WERI-Rb-1 (cell line): ENCODE measurements at places on chromosomes 1 and 21.

GRCh38 chr1:205542367-205542766 lies 37.9 kb downstream of the CDK18 start:
- peak; percentile 85 for DNase-seq

DNA sequence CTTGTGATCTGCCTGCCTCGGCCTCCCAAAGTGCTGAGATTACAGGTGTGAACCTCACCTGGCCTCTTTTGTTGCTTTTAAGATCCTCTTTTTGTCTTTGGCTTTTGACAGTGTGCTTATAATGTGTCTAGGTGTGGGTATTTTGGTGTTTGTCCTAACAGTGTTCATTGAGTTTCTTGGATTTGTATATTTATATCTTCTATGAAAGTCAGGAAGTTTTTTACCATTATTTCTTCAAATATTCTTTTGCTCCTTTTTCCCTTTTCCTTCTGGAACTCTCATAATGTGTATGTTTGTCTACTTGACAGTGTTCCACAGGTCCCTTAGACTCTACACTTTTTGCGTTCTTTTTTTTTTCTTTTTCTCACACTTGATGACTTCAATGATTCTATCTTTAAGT lies 59.1 kb downstream of the URB2 start:
- DNase-seq, result no peak

DNA sequence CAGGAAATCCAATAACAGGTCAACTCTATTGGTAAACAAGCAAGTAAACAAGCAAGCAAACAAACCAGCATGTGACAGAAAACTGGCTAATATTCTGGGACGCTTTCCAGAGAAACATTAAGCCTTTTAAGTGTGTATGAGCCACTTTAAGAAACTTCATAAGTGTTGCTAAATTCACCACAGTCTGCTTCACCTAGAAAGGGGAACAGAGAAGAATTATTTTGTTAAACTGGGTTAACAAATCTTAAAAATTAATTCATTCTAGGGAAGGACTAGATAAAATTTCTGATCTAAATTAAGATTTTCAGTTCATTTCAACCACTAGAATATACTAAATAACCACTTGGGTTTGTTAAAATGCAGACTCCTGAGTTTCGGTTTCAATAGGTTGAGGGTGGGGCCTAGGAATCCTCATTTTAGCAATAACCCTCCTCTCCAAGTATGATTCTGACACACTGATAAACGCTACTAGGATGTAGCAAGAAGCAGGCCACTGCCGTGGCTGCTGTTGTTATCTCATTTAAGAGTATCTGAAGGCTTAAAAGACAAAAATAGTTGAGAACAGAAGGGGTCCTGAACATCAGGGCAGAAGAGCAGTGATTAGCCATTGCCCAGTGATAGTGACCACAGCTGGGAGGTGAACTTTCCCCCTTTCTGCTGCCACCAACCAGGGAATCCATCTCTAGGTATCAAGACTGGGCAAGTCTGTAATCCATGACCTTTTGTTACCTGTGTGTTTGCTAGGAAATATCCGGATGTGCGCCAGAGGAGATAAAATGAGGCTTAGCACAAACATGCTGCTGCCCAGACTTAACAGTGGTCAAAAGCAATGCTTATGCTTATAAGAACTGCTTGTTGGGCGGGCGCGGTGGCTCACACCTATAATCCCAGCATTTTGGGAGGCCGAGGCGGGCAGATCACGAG lies 11.2 kb downstream of the CREG1 start:
- peak; percentile 16 for DNase-seq

GRCh38 chr1:83912876-83913275 lies 86.1 kb downstream of the TTLL7 start:
- DNase-seq, result no peak

GRCh38 chr1:34235594-34235993 lies 58.9 kb downstream of the C1orf94 start:
- no peak for DNase-seq

DNA sequence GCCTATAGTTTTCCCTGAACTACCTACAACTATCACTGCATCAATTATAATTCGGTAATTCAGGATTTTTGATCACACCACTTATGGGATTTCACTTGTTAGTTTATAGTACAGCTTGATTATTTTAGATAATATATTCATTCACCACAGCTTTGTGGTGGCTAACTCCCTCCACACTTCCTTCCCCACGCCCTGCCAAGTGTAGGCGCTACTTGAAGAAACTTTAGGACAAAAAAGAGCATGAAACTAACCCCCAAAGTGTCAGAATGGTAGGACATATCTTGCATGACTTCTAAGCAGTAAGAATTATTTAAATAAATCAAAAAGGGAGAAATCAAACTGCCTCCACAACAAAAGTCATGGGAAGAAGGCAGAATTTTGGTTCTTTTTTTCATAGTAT lies 70.1 kb downstream of the LHX9 start:
- DNase-seq, result no peak

- peak; percentile 81 for DNase-seq
Measured at GRCh38 chr1:31762726-31763670, 1.1 kb downstream of the ADGRB2 start.

GRCh38 chr1:178643831-178644230 lies 81.2 kb upstream of the RALGPS2 start:
- DNase-seq, result no peak

GRCh38 chr1:171472183-171472647 lies 13.1 kb upstream of the PRRC2C start:
- DNase-seq, result no peak

GRCh38 chr1:30423570-30423969 lies 299.8 kb downstream of the MATN1 start:
- DNase-seq, result no peak

DNA sequence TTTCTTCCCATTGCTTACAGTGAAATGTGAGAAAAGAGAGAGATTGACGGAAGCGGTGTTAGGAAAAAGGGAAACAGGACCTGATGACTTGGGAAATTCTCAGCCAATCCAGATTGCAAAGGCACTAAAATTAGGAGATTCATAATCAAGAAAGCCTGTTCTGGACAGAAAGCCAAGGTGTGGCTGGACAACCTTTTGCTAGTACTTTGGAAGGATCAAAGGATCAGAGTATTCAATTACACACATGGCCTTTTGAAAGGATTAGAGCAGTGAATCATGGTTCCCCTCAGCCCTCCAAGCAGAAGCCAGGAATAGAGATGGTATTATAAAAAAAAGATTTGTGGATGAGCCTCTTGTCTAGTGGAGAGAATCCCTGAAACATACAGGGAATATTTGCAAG lies 669.8 kb upstream of the ADAMTS5 start:
- DNase-seq, result no peak

- no peak for DNase-seq
Measured at GRCh38 chr1:225936523-225936922, 4.5 kb downstream of the LEFTY2 start.

GRCh38 chr1:203342192-203342940 lies 8.6 kb downstream of the FMOD start:
- DNase-seq, result peak; percentile 98

DNA sequence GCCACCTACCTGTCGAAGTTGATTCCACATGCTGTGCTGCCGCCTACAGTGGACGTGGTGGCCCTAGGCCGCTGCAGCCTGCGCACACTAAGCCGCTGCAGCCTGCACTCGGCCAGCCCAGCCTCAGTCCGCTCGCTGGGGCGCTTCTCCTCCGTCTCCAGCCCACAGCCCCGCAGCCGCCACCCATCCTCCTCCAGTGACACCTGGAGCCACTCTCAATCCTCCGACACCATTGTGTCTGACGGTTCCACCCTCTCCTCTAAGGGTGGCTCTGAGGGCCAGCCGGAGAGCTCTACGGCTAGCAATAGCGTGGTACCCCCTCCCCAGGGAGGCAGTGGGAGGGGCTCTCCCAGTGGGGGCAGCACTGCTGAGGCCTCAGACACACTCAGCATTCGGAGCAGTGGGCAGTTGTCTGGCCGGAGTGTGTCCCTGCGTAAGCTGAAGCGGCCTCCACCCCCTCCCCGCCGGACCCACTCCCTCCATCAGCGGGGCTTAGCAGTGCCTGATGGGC lies 46.9 kb downstream of the YARS1 start:
- DNase-seq, result no peak

- no peak for DNase-seq
Measured at GRCh38 chr21:46221664-46222435, 6.7 kb downstream of the LSS start.

GRCh38 chr1:224782281-224783000 lies 147.0 kb upstream of the DNAH14 start:
- no peak for DNase-seq

DNA sequence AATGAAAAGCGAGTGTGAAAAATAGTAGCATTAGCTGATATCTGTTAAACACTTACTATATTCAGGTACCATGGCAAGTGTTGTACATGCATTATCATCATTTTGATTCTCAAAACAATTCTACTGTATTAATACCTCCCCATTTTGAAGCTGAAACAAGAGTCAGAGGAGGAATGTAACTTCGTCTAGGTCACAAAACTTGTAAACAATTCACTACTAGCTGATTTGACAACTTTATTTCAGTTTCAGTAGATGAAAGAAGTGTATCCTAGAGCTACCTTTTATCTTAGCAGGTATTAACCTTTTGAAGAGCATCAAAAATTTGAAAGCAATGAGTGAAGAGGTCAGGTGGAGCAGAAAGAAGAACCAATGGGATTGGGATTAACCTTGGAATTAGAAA lies 1.6 kb downstream of the CD84 start:
- DNase-seq, result no peak

- DNase-seq, result no peak
Measured at GRCh38 chr21:34974162-34974981, 74.7 kb downstream of the RUNX1 start.

DNA sequence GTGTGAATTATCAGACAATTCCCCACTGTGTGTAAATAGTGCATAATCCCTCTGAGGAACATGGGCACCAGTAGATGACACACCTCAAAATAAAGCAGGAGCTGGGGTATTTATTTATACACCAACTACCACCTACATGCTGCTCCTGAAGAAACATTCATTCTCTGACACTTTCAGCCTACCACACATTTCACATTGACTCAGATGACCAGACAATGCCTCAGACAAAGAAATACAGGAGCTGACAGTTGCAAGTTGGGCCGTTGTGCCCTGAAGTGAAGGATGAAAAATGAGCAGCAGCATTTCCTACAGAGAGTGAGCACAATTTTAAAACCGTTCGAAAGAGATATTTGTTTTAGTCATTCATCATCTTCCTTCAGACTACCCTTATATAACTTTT lies 63.2 kb downstream of the RGS2 start:
- DNase-seq, result no peak

- no peak for DNase-seq
Measured at GRCh38 chr1:232267837-232268598, 361.9 kb downstream of the SIPA1L2 start.

- no peak for DNase-seq
Measured at GRCh38 chr1:244329591-244330317, 122.0 kb downstream of the ADSS2 start.

GRCh38 chr1:174872615-174873058 lies 127.1 kb upstream of the CACYBP start:
- no peak for DNase-seq

GRCh38 chr1:234879147-234880080 lies 249.2 kb downstream of the TOMM20 start:
- no peak for DNase-seq

DNA sequence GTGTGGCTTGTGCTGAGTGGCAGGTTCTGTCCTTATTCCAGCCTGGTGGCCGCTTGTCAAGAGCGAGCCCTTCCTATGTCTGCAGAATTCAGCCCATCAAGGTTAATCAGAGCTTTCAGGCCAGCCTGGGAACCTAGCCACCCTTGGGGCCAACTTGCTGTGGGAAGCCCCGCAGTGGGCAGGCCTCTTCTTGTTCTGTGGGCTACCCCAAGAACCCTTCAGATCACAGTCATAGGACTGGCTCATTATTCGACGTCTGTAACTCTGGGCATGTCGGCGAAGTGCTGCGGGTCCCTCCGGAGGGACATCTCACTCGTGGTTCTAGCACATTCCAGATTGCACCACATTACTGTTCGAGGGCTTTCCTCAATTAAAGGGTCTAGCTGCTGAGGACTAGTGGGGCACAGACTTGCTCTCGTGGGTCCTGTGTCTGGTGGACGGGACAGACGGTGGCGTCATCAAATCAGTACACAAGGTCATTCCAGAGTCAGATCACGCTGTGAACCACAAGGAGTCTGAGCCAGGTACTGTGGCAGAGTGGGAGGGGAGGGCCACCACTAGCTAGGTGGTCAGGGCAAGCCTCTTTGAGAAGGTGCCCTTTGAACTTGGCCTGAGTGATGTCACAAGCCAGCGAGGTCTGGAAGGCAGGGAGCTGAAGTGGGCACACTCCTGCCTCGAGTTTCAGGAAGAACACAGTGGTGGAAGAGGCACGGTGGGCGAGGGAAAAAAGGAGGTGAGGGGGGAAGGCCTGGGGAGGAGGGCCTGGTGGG lies 20.3 kb upstream of the TNFRSF1B start:
- no peak for DNase-seq

DNA sequence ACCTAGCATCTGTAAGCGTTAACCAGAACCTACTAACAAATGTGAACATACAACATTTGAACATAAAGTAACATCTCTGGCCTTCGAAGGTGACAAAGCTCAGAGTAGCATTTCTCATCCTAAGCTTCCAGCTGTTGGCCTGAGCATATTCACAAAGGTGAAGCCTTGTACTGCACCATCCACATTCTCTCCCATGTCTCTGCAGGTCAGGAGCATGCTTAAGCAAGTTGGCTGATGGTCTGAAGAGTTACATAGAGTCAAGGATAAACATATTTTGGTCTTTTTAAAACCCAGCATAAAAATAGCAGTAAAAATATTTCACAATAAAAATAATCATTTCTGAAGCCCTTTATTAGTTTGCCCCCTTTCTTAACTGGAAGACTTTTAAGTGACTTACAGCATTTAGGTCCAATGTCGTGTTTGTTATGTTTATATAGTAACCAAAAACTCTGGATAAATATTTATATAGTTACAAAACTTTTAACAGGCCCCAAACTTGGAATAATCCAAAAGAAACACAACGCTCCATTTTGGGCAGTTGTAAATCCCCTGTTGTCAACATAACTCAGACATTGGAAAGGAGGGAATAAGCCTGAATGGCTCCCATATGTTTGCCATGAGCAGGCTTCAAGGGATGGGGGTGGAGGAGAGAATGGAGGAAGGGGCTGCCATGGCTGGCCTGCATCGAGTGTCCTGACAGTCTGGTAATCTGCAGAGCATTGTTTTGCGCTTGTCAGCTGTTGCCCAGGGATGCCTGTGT lies 42.8 kb upstream of the ENAH start:
- peak; percentile 9 for DNase-seq

- no peak for DNase-seq
Measured at GRCh38 chr1:115068826-115069585, 20.3 kb downstream of the TSPAN2 start.

DNA sequence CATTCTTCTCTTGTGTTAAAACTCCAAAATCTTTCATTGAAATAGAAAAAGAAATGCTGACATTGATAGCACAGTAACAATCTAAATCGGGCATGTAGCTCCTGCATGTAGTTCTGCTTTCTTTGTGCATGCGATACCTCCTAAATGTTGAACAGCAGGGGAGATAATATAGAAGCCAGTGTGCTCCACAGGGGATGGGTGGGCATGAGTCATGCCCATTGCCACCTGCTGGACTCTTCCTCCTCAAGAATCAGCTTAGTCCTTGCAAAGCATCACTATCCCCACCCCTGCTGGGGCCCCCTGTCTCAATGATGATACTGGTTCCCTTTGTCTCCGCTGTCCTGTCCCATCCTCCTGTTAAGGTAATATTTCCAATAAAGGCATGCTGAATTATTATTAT lies 203.0 kb downstream of the RWDD3 start:
- DNase-seq, result no peak

- DNase-seq, result no peak
Measured at GRCh38 chr1:82503822-82504221, 703.1 kb downstream of the ADGRL2 start.
